A172 (cell line): ENCODE measurements at places on chromosomes 16 and 17. TPM values are rescaled to one million over a fixed set of nuclear protein-coding genes. Genes with fewer than 3 reads are reported as not detected.

Gene ABAT
- total RNA-seq, result 0.05 and 0.36 TPM in 2 replicates

Gene SHISA6
- not detected in 2 replicates for total RNA-seq

Gene GPR179
- total RNA-seq, result 0.46 TPM in 1 of 2 replicates, not detected in the other

- no peak for DNase-seq
Observed at GRCh38 chr17:74785096-74785980, 9.2 kb upstream of the NAT9 start.

- DNase-seq, result no peak
Observed at GRCh38 chr17:9726291-9726690, 65.1 kb downstream of the DHRS7C start.

GRCh38 chr17:27502526-27503324 is 46.5 kb downstream of the KSR1 start:
- DNase-seq, result no peak

DNA sequence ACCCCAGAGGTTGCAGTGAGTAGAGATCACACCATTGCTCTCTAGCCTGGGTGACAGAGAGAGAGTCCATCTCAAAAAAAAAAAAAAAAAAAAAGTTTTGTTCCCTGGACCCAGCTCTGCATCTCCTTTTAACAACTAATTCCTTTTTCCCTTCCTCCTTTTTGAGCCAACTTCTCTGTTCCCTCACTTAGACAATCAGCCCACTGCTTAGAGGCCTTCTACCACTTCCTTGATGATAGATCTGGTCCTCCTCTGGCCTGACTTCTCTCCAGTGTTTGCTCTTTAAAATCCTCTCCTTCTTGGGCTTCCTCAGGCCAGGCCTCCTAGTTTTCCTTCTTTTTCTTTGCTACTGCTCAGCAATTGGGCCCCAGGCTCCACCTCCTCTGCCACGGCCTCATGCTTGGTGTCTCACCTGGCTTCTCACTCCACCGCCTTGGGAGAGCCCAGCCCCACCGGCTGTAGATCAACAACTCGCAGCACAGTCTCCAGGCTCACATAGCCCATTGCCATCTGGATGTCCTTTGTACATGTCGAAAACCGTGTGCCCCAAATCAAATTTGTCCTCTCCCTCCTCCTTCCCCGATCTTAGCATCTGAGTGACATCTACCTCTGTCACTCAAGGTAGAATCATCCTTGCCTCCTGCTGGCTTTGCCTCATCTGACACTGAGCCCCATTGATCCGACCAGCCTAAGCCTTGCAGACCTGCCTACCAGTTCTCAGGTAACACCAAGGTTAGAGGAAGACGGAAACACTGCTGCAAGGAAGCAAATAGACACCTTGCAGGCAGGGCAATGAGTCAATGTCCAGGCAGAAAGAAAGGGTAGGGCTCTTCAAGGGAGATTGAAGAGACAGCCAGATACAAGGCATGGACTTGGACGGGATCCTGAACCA is 17.4 kb downstream of the ARHGAP27 start:
- no peak for DNase-seq

DNA sequence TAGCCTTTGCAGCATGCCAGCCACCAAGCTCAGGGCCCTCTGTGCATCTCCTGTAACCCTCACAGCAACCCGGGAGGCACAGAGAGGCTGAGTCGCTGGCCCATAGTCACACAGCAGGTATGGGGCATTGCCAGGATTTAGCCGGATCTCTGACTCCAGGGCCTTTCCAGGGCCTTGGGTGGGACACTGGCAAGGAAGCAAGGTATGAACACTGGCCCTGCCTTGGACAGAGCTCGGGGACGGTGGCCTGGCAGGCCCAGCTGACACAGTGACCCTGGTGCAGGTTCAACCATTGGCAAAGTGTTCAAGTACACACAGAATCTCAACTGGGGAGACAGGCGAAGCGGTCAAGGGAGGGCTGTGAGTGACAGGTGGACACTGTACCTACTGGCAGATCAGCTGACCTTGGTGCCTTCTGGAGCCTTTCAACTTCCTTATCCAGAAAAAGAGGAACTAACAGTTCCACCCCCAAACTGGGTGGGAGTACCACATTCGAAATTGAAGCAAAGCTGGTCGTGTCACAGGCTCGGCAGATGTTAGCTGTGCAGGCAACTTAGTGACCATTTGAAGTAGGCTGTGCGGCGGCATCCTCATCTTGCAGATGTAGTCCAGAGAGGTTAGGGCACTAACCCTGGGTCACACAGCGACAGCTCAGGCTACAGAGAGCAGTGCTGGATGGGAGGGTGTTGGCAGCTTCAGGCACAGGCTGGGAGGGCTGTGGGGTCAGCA is 287.4 kb downstream of the SEC14L1 start:
- DNase-seq, result no peak

DNA sequence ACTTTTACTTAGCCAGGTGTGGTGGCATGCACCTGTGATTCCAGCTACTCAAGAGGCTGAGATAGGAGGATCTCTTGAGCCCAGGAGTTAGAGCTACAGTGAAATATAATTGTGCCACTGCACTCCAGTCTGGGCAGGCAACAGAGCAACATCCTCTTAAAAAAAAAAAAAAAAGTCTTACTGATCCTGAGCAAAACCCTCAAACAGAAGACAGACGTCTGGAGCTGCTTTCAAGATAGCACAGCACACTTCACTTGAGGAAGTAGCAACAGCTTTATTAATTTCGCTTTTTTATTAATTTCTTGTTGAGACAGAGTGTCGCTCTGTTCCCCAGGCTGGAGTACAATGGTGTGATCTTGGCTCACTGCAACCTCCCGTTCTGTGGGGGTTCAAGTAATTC is 10.2 kb upstream of the GGA2 start:
- DNase-seq, result no peak

GRCh38 chr17:81404558-81405165 is 9.4 kb downstream of the BAHCC1 start:
- no peak for DNase-seq

GRCh38 chr16:84150926-84151325 is 5.8 kb downstream of the DNAAF1 start:
- no peak for DNase-seq
